Stimulated activated CD8-positive, alpha-beta memory T cell treated with anti-CD3 and anti-CD28 coated beads, Interleukin-2, amount 100 ng/mL, for 1 hour (primary cell): ENCODE measurements at places on chromosomes 1 and 21.

GRCh38 chr1:53956308-53957168 is 10.4 kb downstream of the LRRC42 start:
- no peak for DNase-seq

DNA sequence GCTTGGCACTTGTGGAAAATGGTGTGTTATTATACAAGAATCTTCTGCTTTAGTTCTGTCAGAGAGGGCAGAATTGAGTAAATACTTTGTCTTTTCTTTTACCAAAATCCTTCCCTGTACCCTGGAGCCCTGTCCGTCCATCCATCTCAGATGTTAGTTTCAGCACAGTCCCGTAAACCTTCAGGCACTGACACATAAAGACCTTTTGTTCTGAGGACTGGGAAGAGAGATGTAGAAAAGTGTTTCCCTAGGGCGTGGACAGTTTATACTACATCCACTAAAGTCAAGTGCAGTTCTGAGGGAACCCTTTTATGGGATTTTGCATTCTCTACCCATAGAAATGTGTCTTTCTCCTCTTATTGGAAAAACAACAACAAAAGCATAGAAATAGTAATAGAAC is 162.4 kb downstream of the PDE4B start:
- no peak for DNase-seq

GRCh38 chr1:186078245-186078644 is 296.8 kb downstream of the TPR start:
- no peak for DNase-seq

GRCh38 chr1:237608433-237608832 is 282.3 kb downstream of the ZP4 start:
- DNase-seq, result no peak

GRCh38 chr1:215064327-215064726 is 18.2 kb upstream of the KCNK2 start:
- no peak for DNase-seq

GRCh38 chr1:176517484-176517883 is 54.5 kb downstream of the PAPPA2 start:
- no peak for DNase-seq

DNA sequence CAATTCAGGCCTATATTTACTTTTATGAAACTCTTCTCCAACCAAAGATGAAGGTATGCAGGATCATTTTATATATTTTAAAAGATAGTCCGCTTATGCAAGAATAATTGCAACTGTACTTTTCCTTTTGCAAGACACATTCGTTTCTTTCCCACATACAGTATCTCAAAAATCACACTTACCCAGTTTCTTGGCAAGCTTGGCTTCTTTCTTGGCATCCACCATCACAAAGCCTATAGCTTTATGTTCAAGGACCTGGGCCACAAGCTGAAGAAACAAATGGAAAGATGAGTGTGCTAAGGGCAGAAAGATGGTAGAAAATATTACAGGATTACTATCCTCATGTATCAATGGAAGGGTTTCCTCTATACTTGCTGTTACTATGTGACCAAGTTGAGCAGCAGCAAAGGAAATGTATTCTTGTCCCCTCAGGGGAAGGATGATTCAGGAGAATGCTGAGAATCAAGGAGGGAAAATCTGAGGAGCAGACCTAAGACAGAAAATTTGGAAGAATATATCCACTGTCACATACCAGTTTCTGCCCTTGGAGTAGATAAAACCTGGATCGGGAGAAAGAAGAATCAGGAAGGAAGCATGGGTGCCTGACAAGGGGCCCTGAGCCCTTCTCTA is 23.8 kb downstream of the CASQ2 start:
- DNase-seq, result no peak

- no peak for DNase-seq
Measured at GRCh38 chr1:55305735-55306134, 90.6 kb upstream of the USP24 start.

DNA sequence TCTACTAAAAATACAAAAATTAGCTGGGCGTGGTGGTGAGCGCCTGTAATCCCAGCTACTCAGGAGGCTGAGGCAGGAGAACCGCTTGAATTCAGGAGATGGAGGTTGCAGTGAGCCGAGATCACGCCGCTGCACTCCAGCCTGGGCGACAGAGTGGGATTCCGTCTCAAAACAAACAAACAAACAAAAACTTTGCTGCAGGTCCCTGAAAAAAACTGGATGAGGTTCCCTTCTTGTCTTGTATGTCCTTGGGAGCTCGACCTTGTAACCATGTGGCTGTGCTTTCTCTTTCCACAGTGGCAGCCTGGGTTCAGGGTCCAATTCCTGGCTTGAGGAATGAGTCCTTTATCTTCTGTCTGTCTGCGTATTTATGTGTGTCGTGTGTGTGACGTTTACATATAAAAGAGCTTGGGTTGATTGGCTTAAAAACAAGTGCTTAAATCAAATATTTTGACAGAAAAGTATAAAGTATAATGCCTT is 18.0 kb upstream of the COX20 start:
- no peak for DNase-seq

DNA sequence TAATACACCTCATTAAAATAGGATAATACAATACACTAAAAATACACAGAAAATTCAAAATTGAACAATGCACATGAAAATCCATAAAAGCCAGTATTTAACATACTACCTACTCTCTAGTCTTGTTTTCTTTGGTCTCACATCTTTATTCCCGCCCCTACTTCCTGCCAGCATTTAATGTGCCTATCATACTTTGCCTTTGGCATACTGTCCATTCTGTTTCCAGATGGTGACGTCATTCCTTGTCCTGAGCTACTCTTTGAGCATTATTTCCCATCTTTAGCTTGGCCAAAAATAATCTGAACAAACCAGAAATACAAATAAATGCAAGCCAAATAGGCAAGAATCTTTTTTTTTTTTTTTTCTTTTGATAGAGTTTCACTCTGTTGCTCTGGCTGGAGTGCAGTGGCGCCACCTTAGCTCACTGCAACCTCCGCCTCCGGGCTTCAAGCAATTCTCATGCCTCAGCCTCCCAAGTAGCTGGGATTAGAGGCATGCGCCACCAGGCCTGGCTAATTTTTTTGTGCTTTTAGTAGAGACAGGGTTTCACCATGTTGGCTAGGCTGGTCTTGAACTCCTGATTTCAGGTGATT is 4.4 kb downstream of the HFM1 start:
- DNase-seq, result no peak

DNA sequence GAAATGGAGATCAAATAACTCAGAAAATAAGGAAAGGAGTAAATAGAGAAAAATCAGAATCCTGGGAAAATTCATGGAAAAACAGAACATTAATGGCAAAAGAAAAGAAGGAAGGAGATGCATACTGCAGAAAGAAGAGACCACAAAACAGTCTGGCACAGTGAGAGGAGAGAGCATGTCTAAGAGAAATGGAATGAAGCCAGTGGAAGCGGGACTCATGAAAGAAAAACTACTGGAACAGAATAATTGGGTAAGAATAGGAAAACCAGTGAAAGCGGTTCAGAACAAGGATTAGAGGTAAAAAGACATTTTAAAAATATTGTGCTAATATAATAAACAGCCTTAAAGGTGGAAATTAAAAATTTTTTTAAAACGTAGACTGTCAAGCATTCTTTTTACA is 93.6 kb upstream of the GREM2 start:
- DNase-seq, result no peak

DNA sequence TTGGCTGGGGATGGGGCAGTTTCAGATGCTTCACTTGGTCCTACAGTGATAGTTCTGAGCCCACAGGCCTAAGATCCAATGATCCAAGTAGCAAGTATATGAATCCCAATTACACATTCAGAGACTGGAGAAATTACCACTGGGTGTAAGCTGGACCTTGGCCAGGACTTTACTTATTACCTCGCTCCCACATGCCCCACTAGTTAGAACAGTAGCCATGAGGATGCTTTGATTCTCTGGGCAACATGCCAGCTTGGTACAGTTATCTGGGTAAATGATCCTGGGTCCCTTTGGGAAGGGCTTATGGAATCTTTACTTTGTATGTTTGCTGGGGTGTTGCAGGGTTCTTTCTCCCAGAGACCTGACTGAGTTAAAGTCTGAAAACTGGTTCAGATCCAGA is 5.0 kb upstream of the FCAMR start:
- DNase-seq, result no peak

GRCh38 chr1:21913258-21913657 is 23.9 kb downstream of the HSPG2 start:
- DNase-seq, result no peak

DNA sequence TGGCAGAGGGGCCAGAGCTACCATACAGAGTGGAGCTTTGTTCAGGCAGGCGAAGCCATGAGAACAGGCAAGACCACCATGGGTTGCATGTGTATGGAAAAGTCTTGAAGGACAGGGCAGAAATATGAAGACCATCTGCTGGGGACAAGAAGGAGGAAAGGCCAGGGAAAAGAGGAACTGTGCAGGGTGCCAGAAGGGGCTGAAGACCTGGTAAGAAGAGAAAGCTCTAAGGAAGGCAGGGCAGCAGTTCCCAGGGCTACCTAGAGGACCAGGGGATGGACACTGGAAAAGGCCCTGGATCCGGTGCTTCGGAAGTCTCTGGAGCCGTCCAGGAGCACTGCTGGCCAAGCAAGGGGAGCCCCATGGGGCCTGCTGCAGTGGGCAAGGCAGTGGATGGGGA is 43.4 kb downstream of the PKP1 start:
- no peak for DNase-seq

DNA sequence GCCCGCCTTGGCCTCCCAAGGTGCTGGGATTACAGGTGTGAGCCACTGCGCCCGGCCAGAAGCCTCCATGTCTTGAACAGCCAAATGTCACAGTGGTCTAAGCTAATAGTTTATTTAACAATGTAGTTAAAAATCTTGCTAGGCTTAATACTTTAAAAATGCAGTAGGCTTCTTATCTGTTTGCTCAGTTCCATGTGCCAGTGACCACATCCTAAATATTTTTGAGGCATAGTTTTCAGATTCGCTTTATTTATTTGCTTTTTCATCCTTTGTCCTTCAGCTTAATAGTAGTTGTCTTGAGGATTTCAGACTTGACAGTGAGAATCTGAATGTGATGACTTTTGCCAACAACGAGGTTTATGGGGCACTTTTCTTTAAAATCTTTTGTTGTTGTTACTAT is 59.9 kb upstream of the PRRX1 start:
- DNase-seq, result no peak

- no peak for DNase-seq
Measured at GRCh38 chr1:157096881-157097280, 2.7 kb downstream of the ETV3L start.

- no peak for DNase-seq
Measured at GRCh38 chr1:219276049-219276738, 102.5 kb downstream of the LYPLAL1 start.

DNA sequence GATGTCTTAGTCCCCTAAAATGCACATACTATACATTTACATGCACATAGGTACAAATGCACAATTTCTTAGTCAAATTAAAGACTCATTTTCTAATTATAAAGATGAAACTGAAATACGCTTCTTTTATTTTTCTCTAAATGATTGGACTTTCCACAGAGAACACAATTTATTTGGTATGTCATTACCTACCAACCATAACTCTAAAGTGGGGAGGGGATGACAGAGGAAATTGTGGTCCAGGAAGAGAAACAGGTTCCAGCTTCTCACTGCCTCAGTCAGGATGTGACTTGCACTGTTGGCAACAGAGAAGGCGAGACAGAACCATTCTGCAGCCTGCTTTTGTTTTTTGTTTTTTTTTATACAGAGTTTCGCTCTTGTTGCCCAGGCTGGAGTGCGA is 1189.2 kb downstream of the PLA2G4A start:
- DNase-seq, result no peak
